ENCODE measurements at places on chromosomes 16 and 17. TPM values are rescaled to one million over a fixed set of nuclear protein-coding genes. Genes with fewer than 3 reads are reported as not detected.
A peak's percentile ranks its signal among the peaks of the same experiment; 100 is the strongest.

GRCh38 chr17:38315497-38315896 lies 18.5 kb downstream of the MRPL45 start:
- no peaks in the 10 kb centered on the region for H3K4me1 ChIP-seq
- DNase-seq: no peak
- no peaks in the 10 kb centered on the region for H3K27me3 ChIP-seq

DNA sequence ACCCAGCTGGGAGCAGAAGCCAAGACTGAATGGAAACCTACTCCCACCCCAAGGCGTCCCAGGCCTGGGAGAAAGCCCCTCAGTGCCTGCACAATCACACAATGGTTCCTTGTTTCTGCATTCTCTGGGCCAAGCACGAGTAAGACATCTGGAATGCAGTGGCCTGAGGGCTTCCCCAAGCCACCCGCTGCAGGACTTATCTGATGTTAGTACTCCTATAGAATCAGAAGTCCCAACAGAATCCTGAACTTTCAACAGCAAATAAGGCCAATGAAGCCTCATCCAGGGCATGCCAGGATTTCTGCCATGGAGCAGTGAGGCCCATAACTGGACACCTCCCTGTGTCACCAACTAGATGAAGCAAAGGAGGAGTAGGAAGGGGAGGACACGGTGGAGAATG lies 28.6 kb downstream of the MYO18A start:
- DNase-seq: no peak
- no peaks in the 10 kb centered on the region for H3K36me3 ChIP-seq
- no peak overlapping the region for H3K4me3 ChIP-seq
- no peaks in the 10 kb centered on the region for H3K27me3 ChIP-seq
- H3K4me1 ChIP-seq: peaks cover 66% of the 10 kb centered on the region

MT1M gene
- 0.44 TPM for total RNA-seq

DNA sequence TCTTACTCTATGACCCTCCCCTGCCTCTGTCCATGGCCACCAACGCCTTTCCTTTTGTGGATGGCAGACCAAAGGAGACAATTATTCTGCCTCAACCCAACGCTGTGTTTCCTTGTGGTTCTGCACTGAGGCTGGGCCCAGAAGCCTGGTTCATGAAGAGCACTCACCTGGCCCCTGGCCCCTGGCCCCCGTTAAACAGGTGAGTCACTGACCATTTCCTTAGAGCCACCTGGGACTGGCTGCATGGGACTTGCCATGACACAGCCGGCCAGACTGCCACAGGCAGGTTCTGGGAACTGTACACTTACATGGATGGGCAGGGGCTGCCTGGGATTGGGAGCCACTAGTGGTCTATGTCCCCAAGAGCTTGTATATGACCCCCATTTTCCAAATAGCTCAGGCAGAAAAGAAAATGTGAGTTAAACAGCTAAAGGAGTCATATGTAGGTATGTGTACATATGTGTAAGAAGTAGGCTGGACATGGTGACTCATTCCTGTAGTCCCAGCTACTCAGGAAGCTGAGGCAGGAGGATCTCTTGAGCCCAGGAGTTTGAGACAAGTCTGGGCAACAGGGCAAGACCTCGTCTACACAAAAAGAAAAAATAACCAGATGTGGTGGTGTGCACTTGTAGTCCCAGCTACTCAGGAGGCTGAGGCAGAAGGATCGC lies 181.9 kb upstream of the CACNG5 start:
- no peaks in the 10 kb centered on the region for H3K36me3 ChIP-seq
- no peaks in the 10 kb centered on the region for H3K4me1 ChIP-seq
- no peak for DNase-seq
- no peaks in the 10 kb centered on the region for H3K27me3 ChIP-seq
- H3K4me3 ChIP-seq: no peak overlapping the region

DNA sequence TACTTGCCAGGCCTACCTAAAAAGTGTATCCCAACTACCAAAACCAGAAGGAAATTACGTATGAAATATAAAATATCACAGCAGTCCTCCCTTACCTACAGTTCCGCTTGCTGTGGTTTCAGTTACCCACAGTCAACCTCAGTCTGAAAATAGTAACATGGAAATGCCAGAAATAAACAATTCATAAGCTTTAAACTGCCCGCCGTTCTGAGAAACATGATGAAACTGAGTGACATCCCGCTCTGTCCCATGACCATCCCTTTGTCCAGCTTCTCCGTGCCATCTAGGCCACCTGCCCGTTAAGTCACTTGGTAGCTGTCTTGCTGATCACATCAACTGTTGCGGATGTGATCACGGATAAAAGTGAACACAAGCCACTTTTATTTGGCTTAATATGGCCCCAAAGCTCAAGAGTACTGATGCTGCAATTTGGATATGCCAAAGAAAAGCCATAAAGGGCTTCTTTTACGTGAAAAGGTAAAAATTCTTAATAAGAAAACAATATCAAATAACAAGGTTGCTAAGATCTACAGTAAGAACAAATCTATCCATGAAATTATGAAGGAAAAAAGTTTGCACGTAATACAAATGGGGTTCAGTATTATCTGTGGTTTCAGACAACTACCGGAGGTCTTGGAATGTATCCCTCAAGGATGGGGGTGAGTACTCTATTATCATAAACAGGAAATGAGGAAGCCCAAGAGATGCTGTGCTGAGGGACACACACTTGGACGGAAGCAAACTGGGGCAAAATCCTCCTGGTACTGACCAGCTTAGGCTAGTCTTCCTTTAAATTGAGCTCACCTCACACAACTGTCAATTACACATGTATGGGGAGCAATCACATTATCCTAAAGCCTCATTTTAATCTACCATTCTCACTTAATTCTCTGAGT lies 8.2 kb downstream of the USP22 start:
- H3K27ac ChIP-seq: peak overlapping the region; percentile 16
- DNase-seq: peak; percentile 60
- peaks cover 97% of the 10 kb centered on the region for H3K4me1 ChIP-seq

GRCh38 chr16:80263181-80263823 lies 277.5 kb upstream of the DYNLRB2 start:
- H3K27me3 ChIP-seq: no peaks in the 10 kb centered on the region
- H3K27ac ChIP-seq: no peak overlapping the region
- DNase-seq: no peak
- H3K36me3 ChIP-seq: no peaks in the 10 kb centered on the region
- no peaks in the 10 kb centered on the region for H3K4me1 ChIP-seq

- no peak overlapping the region for H3K4me3 ChIP-seq
- no peaks in the 10 kb centered on the region for H3K36me3 ChIP-seq
- no peaks in the 10 kb centered on the region for H3K27me3 ChIP-seq
- H3K4me1 ChIP-seq: peaks cover 7% of the 10 kb centered on the region
- no peak overlapping the region for H3K27ac ChIP-seq
Measured at GRCh38 chr17:74780443-74781238, 4.5 kb upstream of the NAT9 start.

DNA sequence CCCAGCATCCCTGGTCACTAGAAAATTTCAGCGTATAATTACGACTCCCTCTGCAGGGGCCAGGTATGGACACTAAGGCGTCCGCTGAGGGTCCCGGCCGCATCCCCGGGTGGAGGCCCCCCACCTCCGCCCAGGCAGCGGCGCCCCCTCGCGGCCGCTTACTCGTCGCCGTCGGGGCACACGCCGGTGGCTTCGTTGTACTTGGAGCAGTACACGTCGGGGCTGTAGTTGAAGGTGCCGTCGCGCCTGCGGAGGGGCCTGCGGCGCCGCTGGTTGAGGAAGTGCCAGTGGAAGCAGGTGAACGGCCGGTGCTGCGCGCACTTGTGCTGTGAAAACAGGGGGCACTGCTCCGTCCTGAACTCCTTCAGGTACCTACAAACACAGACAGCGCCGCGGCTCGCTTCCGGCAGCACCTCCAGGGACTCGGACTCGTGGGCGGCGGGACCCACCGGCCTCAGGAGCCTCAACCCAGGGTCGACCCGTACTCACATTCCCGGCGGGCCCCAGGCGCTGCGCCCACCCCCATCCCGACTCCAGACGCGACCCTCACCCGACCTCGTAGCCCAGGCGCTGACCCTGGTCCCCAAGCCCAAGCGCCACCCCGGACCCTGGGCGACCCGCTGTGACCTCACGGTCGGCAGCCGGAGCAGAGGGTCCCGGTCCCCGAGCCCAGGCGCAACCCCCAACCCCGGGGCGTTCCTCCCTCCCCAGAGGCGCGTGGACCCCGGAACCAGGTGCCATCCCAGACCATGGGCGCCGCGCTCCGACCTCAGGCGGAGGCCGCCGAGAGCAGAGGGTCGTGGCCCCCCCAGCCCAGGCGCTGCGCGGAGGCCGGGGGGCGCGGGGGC lies 596 bp downstream of the UNKL start:
- no peaks in the 10 kb centered on the region for H3K27me3 ChIP-seq
- peak overlapping the region; percentile 70 for H3K27ac ChIP-seq
- H3K36me3 ChIP-seq: peaks cover 4% of the 10 kb centered on the region
- peak overlapping the region; percentile 59 for H3K4me3 ChIP-seq
- DNase-seq: peak; percentile 51
- H3K4me1 ChIP-seq: peaks cover 5% of the 10 kb centered on the region

VKORC1 gene
- total RNA-seq: 119 TPM

DNA sequence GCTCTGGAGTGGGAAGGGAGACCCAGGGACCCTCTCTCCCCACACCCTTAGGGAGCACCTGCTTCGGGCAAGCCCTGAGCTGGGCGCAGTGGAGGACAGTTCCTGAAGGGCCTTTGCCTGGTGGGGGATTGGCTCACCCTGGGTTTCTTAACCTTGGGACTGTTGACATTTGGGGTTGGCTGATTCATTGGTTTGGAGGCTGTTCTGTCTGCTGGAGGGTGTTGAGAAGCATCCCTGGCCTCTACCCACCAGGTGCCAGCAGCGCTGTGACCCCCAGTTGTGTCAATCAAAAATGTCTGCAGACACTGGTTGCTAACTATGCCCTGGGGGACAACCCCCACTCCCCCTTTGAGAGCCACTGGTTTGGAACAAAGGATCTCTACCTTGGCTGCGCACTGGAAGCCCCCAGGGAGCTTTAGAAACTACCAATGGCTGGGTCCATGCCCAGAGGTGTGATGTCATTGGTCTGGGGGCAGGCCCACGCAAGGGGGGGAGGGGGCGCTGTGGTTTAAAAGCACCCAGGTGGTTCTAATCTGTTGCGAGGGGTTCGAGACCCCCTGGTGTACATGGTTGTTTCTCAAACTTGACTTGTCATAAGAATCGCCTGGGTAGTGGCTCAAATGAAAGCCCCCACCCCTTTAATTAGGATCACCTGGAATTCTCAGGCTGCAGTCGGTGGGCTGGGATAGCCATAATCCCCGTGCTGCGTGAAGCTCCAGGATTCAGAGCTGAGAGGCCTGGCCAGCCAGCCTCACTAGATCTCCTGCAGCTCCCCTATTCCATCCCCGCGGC lies 151.9 kb upstream of the GSE1 start:
- H3K36me3 ChIP-seq: no peaks in the 10 kb centered on the region
- no peak for DNase-seq
- H3K4me3 ChIP-seq: peak overlapping the region; percentile 49

CCDC154 gene
- total RNA-seq: 0.42 TPM

DNA sequence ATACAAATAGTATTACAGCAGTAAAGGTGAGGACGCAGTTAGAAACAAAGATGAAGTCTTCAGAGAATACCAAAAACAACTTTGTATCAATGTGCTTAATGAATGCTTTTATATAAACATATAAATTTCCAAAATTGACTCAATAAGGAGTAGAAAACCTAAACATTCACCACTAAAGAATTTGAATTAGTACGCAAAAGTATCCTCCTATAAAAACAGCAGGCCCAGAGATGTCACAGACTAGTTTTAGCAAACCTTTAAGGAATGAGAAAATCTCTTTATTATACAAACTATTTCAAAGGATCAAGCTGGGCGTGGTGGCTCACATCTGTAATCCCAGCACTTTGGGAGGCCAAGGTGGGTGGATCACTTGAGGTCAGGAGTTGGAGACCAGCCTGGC lies 86.2 kb downstream of the OR1D5 start:
- no peak overlapping the region for H3K27ac ChIP-seq
- peaks cover under 1% of the 10 kb centered on the region for H3K4me1 ChIP-seq
- no peaks in the 10 kb centered on the region for H3K27me3 ChIP-seq
- no peaks in the 10 kb centered on the region for H3K36me3 ChIP-seq
- DNase-seq: no peak

CACNG1 gene
- 0.28 TPM for total RNA-seq

DNA sequence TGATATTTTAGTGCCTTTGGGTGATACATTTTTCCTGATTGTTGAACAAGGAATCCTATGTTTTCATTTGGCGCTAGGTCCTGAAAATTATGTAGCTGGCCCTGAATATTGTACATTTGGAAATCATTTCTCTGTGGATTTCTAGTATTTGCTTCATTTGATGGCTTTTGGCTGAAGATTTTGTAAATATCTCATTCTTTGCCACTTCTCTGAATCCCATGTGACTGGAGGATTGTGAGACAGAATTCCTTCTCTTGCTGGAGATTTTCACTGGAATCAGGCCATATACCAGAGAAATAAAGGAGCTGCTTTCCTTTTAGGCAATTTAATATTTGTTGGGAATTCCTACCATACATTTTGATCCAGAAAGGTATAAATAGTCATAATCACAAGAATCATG lies 8.6 kb downstream of the KRT28 start:
- no peak overlapping the region for H3K27ac ChIP-seq
- H3K36me3 ChIP-seq: no peaks in the 10 kb centered on the region
- H3K4me3 ChIP-seq: no peak overlapping the region
- H3K4me1 ChIP-seq: no peaks in the 10 kb centered on the region
- no peak for DNase-seq
- H3K27me3 ChIP-seq: peaks cover 6% of the 10 kb centered on the region

- H3K27ac ChIP-seq: peak overlapping the region; percentile 69
- DNase-seq: no peak
- peaks cover 43% of the 10 kb centered on the region for H3K4me1 ChIP-seq
- H3K27me3 ChIP-seq: no peaks in the 10 kb centered on the region
Measured at GRCh38 chr17:45172232-45172540, 10.5 kb downstream of the HEXIM2 start.

DNA sequence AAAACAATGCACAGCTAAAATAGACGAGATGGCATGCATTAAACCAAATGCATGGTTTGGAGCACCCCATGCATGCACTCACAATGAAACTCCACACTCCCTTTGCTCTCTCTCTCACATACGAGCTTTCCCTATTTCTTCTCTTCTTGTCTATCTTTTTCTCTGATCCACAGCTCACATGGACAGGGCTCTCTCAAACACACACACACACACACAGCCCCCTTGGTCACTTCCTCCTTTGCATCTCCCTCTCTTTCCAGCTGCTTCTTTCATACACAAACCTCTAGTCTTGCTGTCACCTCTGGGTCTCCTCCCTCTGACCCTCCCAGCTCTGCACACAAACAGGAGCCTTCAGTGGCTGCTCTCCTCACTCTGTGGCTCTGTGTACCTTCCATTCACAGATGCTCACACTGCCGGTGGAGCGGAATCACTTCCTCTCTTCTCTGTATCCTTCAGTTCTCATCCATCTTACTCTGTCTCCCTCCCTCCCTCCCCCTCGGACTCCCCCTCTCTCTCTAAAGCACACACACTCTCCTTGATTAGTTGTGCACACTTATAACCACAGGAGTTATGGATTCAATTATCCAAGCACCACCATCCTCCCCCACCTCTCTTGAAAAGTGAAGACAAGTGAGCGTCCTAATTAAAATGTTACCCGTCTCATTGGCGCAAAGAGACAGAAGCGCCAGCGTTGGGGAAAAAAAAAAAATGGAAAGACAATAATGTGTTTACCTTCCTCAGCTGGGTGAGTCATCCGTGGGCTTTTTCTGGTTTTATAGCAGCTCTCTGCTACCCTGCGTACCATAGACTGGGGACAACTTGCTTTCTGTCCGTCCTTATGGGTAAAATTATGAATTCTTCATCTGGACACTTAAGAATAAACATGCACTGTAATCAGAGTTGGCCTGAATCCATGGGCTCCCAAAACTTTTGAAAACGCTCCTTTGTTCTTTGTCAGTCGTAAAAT lies 90.8 kb downstream of the SHISA6 start:
- no peak overlapping the region for H3K4me3 ChIP-seq
- no peaks in the 10 kb centered on the region for H3K4me1 ChIP-seq
- no peak for DNase-seq
- H3K27me3 ChIP-seq: no peaks in the 10 kb centered on the region
- no peak overlapping the region for H3K27ac ChIP-seq

Measured in adrenal gland (tissue), 19 donors.